ENCODE measurements at places on chromosomes 16 and 17. TPM values are rescaled to one million over a fixed set of nuclear protein-coding genes. Genes with fewer than 3 reads are reported as not detected.

DNA sequence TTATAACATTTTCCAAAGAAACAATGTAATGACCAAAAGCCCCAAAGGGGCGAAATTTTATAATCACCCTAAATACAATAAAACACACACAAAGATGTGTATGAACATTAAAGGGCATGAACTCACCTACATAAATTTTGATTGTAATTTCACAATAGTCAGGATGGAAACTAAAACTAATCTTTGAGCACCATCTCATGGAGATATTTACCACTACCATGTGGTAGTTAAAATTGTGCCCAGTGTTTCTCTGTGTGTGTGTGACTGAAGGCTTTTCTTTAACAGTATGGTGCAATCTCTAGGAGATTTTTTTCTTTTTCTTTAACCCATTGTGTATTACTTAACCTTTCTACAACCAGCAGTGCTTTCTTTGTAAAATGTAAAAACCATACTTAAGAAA lies 19.7 kb upstream of the MEIOC start:
- H3K27ac ChIP-seq: no peak overlapping the region
- no peaks in the 10 kb centered on the region for H3K4me1 ChIP-seq
- peaks cover 31% of the 10 kb centered on the region for H3K27me3 ChIP-seq
- no peaks in the 10 kb centered on the region for H3K36me3 ChIP-seq

GRCh38 chr16:73131156-73131862 lies 83.4 kb upstream of the ZFHX3 start:
- H3K4me3 ChIP-seq: no peak overlapping the region
- no peaks in the 10 kb centered on the region for H3K27me3 ChIP-seq
- no peak overlapping the region for H3K27ac ChIP-seq
- DNase-seq: no peak

DNA sequence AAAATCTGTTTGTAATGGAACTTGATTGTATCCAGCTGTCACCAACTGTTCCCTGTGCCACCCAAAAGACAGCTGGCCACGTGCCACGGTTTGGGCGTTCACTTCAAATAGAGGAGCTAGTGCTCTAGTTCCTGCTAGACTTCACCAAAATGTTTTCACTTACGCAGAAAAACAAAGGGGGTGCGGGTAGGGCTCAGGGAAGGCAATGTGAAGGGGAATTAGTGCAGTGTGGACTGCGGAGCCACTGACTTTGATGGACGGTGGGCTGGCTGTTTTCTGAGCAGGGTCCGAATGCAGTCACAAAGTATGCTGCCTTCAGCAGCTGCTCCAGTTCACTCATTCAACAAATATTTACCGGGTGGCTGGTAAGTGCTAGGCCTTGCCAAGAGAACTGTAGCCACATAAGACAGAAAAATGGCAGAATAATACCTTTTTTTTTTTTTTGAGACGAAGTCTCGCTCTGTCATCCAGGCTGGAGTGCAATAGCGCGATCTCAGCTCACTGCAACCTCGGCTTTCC lies 7.6 kb upstream of the CYTH1 start:
- no peaks in the 10 kb centered on the region for H3K36me3 ChIP-seq
- DNase-seq: peak; percentile 84
- H3K27me3 ChIP-seq: no peaks in the 10 kb centered on the region
- peak overlapping the region; percentile 73 for H3K27ac ChIP-seq

DNA sequence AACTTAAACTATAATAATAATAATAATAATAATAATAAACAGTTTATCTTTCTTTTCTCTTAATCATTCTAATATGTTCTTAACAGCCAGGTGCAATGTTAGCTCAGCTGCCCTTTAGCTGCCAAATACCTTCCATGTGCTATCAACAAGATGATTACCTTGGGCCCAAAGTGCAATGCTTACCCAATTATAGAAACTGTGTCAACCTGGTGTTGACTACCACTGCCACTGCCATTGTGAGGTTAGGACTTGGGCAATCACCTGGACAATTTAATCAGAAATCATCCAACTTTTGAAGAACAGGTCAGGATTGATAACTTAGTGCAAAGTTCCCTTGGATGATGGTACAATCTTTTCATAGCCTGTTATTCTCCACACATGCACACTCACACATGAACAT lies 371.8 kb upstream of the SALL1 start:
- no peaks in the 10 kb centered on the region for H3K36me3 ChIP-seq
- H3K27ac ChIP-seq: no peak overlapping the region
- no peaks in the 10 kb centered on the region for H3K4me1 ChIP-seq

GRCh38 chr17:75639771-75640555 lies 6.7 kb downstream of the SMIM5 start:
- no peak overlapping the region for H3K4me3 ChIP-seq
- no peaks in the 10 kb centered on the region for H3K36me3 ChIP-seq
- peak; percentile 77 for DNase-seq
- no peak overlapping the region for H3K27ac ChIP-seq
- peaks cover 26% of the 10 kb centered on the region for H3K4me1 ChIP-seq
- no peaks in the 10 kb centered on the region for H3K27me3 ChIP-seq

DNA sequence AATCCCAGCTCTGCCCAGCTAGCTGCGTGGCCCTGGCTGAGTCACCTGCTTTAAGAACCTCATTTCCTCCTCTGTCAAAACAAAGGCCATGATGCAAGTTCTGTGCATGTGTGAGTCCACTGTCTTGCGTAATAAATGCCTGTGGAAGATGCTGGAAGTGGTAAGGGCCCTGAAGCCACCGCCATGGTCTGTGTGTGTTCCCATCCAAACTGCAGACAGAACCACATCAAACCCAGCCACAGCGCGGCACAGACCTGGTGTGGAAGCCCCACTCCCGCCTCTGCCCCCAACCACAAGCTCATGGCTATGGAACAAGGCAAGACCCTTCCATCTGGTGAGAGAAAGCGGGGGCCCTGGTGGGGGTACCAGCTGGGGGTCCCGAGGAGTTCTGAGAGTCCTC lies 26.0 kb downstream of the NECAB2 start:
- peaks cover 12% of the 10 kb centered on the region for H3K27me3 ChIP-seq
- no peak overlapping the region for H3K4me3 ChIP-seq
- H3K4me1 ChIP-seq: peaks cover 12% of the 10 kb centered on the region

DNA sequence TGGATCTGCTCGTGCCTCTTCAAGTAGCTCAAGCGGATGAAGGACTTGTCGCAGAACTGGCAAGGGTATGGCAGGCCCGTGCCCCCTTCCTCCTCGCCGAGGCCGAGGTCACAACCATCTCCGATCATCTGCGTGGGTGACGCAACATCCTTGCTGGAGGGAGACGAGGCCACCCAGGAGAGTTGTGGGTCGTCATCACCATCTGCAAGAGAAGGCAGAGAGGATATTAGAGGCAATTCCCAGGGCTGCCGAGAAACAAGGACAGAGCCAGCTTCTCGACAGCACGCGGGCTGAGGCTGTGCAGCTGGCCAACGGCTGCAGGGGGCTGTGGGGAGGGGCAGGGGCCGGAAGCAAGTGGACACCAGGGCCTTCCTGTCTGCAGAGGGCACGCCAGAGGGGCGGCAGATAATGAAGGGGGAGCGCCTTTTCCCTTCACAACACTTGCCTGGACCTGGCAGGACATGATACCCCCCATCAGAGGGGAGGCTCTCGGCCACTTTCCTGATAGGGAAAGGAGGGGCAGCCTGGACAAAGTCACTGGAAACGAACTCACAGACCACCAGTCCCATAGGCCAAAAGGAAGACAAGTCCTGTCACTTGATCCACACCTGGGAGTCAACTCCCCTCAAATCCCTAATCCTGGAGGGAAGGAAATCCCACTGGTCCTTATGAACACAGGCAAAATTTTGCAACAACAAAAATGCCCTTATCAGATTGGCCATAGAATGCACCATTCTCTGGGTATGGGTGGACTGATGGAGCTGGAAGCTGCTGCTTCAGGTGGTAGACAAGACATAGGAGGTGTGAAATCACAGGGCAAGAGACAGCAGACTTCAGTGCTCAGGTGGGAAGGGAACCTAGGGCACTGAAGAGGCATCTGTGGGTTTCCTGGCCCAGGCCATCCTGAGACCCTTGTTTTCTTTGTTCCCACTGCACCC lies 217.0 kb downstream of the ZNF423 start:
- no peaks in the 10 kb centered on the region for H3K36me3 ChIP-seq
- H3K27ac ChIP-seq: no peak overlapping the region
- H3K27me3 ChIP-seq: no peaks in the 10 kb centered on the region
- H3K4me1 ChIP-seq: peaks cover 7% of the 10 kb centered on the region

DNA sequence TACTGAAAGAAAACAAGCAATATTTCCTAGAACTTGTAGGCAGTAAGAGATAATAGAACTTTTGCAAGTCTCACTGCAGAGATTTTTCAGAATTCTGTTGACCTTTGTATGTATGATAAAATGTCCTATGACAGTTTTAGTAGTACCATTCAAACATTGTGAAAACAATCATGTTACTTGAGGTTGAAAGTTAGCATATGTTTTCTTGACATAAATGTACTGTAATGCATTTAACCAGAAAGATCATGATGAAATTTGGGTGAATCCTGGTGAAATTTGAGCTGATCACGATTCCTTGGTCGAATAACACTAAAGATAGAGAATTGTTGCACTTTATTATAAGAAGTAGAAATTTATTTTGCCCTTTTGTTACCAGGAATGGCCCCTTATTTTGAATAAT lies 85.7 kb downstream of the TAOK1 start:
- peaks cover 66% of the 10 kb centered on the region for H3K36me3 ChIP-seq
- peak; percentile 10 for DNase-seq
- H3K4me1 ChIP-seq: no peaks in the 10 kb centered on the region
- H3K27me3 ChIP-seq: no peaks in the 10 kb centered on the region

- no peak for DNase-seq
- no peaks in the 10 kb centered on the region for H3K27me3 ChIP-seq
- H3K4me3 ChIP-seq: no peak overlapping the region
- H3K4me1 ChIP-seq: no peaks in the 10 kb centered on the region
- H3K27ac ChIP-seq: no peak overlapping the region
Observed at GRCh38 chr16:28311913-28312312, 19.6 kb downstream of the SBK1 start.

- DNase-seq: no peak
- H3K27me3 ChIP-seq: no peaks in the 10 kb centered on the region
- H3K36me3 ChIP-seq: no peaks in the 10 kb centered on the region
- no peak overlapping the region for H3K4me3 ChIP-seq
- peaks cover 8% of the 10 kb centered on the region for H3K4me1 ChIP-seq
- H3K27ac ChIP-seq: no peak overlapping the region
Observed at GRCh38 chr17:44223541-44224071, 4.1 kb upstream of the UBTF start.

- no peaks in the 10 kb centered on the region for H3K27me3 ChIP-seq
- no peak overlapping the region for H3K27ac ChIP-seq
- H3K4me3 ChIP-seq: no peak overlapping the region
- H3K4me1 ChIP-seq: peaks cover 3% of the 10 kb centered on the region
Observed at GRCh38 chr16:19006446-19007315, 22.9 kb downstream of the TMC7 start.

GRCh38 chr17:38798614-38799500 lies 499 bp downstream of the PIP4K2B start:
- peaks cover 18% of the 10 kb centered on the region for H3K4me1 ChIP-seq
- peak overlapping the region; percentile 99 for H3K27ac ChIP-seq
- no peaks in the 10 kb centered on the region for H3K27me3 ChIP-seq
- H3K36me3 ChIP-seq: peaks cover 41% of the 10 kb centered on the region
- peak; percentile 84 for DNase-seq
- H3K4me3 ChIP-seq: peak overlapping the region; percentile 90

GRCh38 chr17:32157225-32157624 lies 14.9 kb downstream of the RHOT1 start:
- H3K27ac ChIP-seq: no peak overlapping the region
- H3K4me3 ChIP-seq: no peak overlapping the region
- H3K27me3 ChIP-seq: no peaks in the 10 kb centered on the region
- H3K4me1 ChIP-seq: peaks cover 8% of the 10 kb centered on the region
- no peak for DNase-seq

DNA sequence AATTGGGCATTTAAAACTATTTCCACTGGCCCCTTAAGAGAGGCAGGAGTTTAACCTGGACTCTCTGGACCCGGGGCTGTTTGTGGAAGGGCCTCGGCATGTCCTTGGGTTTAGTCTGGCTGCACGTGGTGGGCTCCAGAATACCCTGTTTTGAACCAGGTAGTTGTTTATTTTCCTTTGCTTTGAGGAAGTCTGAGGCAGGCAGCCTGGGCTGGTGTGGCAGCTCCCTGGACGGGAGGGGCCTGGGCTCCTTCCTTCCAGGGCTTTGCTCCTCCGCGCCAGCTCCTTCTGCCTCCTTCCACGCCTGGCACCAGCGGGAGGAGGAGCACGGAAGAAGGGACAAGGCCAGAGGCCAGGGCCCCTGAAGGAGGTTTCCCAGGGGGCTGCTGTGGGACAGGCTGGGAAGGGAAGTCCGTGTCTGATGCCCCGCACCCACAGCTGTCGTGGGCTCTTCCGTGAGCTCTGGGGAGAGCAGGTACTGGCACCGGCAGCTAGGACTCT lies 15.5 kb downstream of the BANP start:
- peak overlapping the region; percentile 74 for H3K27ac ChIP-seq
- DNase-seq: no peak
- no peaks in the 10 kb centered on the region for H3K27me3 ChIP-seq
- peaks cover 7% of the 10 kb centered on the region for H3K36me3 ChIP-seq

- no peak overlapping the region for H3K4me3 ChIP-seq
- H3K27ac ChIP-seq: no peak overlapping the region
- H3K36me3 ChIP-seq: no peaks in the 10 kb centered on the region
Observed at GRCh38 chr17:73748508-73748907, 104.3 kb upstream of the SDK2 start.

DNA sequence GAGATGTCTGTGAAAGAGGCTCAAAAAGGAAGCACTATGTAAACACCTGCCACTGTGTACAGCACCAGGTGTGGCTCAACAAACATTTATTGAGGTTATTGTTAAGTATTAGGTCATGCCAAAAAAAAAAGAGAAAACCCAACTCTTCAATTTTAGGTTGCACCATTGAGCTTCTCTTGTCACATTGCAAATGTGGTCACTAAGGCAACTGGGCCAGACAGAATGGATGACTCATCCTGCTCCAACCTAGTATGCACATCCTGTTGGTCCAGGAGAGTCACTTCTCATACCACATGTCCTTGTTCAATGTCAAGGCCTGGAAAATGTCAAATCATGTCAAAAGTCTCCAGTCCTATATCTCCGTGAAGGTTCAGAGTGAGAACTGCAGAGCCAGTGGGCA lies 25.0 kb downstream of the HOXB1 start:
- no peak for DNase-seq
- no peak overlapping the region for H3K27ac ChIP-seq
- H3K36me3 ChIP-seq: no peaks in the 10 kb centered on the region
- H3K4me3 ChIP-seq: no peak overlapping the region
- no peaks in the 10 kb centered on the region for H3K4me1 ChIP-seq

DNA sequence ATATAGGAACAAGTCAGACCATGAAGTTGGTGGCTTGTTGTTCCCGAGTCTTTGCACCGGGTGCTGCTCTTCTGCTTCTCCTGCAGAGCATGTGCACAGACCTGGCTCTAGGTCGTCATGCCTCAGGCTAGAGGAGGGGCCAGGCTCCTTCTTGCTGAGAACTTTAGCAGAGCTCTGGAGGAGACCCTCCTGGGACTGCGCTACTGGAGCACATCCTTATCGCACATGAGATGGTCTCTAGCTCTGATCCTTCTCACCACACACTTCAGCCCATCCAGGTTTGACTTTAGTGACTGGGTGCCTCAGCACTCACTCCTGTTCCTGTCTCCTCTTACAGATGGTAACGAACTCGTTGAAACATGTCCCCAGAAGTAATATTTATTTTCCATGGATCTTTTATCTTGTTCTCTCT lies 14.9 kb downstream of the FOXK2 start:
- peaks cover 96% of the 10 kb centered on the region for H3K4me1 ChIP-seq
- no peak for DNase-seq
- H3K4me3 ChIP-seq: no peak overlapping the region

The ANKRD40CL gene
- not detected for total RNA-seq

The CD79B gene
- total RNA-seq: 3.5 TPM

The SRCIN1 gene
- total RNA-seq: 2.8 TPM

The CHST6 gene
- total RNA-seq: 3.9 TPM

The ANKFN1 gene
- total RNA-seq: 0.52 TPM

The TPPP3 gene
- 79.2 TPM for total RNA-seq

The TEKT5 gene
- not detected for total RNA-seq

The PIK3R5 gene
- 19.4 TPM for total RNA-seq

The CCR7 gene
- 1.6 TPM for total RNA-seq

The ACAP1 gene
- 51.4 TPM for total RNA-seq

The FTSJ3 gene
- 47.4 TPM for total RNA-seq
